Activated T-helper 1 cell treated with anti-CD3 and anti-CD28 coated beads, Interleukin-12 subunit alpha, Interleukin-12 subunit beta, Interleukin-2, Interleukin-4 antibody, amounts not matched to agents 30 ng/mL and 10 ng/mL and 1 ng/mL, durations not matched to agents 14 hours and 24 hours and 36 hours (primary cell): ENCODE measurements at places on chromosomes 4 and X. TPM values are rescaled to one million over a fixed set of nuclear protein-coding genes. Genes with fewer than 3 reads are reported as not detected.

The ZNF280C gene
- total RNA-seq = 7.4 and 7.6 TPM in 2 replicates

The ASB9 gene
- not detected in 2 replicates for total RNA-seq

The NUDT10 gene
- total RNA-seq = 0.20 and 0.57 TPM in 2 replicates

The DMD gene
- 12.8 TPM in 2 replicates for total RNA-seq

The KDM5C gene
- 115 and 120 TPM in 2 replicates for total RNA-seq

The TNIP3 gene
- total RNA-seq = 21.9 and 23.9 TPM in 2 replicates

The ADH1C gene
- total RNA-seq = not detected in 2 replicates

The SMR3B gene
- not detected in 2 replicates for total RNA-seq

The GAGE12E gene
- total RNA-seq = not detected in 2 replicates

The ADGRA3 gene
- 19.2 and 19.8 TPM in 2 replicates for total RNA-seq

The ITIH6 gene
- total RNA-seq = not detected in 2 replicates

The BANK1 gene
- not detected in 2 replicates for total RNA-seq

The SLC4A4 gene
- 0.08 and 0.15 TPM in 2 replicates for total RNA-seq

The PLXNA3 gene
- total RNA-seq = 45.4 and 61.1 TPM in 2 replicates

The PCYT1B gene
- 0.10 TPM in 1 of 2 replicates, not detected in the other for total RNA-seq

The GPC4 gene
- total RNA-seq = not detected in 2 replicates

The JCHAIN gene
- not detected in 2 replicates for total RNA-seq

The CC2D2A gene
- total RNA-seq = not detected in 2 replicates

The DUSP21 gene
- not detected in 2 replicates for total RNA-seq

The HHIP gene
- total RNA-seq = not detected in 2 replicates

The SHROOM2 gene
- not detected in 2 replicates for total RNA-seq

The DUX4 gene
- total RNA-seq = not detected in 2 replicates

The CDKL2 gene
- total RNA-seq = 0.16 and 0.22 TPM in 2 replicates

The TEX13D gene
- total RNA-seq = 0.05 TPM in 1 of 2 replicates, not detected in the other

The RBMXL3 gene
- not detected in 2 replicates for total RNA-seq

The HERC5 gene
- 19.1 and 21.2 TPM in 2 replicates for total RNA-seq

The FGFR3 gene
- total RNA-seq = 0.29 and 0.39 TPM in 2 replicates

The ARX gene
- total RNA-seq = not detected in 2 replicates

The BEND4 gene
- total RNA-seq = 0.20 and 0.47 TPM in 2 replicates

The SSX1 gene
- total RNA-seq = not detected in 2 replicates

The FOXP3 gene
- total RNA-seq = 14.3 and 14.4 TPM in 2 replicates

The SPANXA2 gene
- total RNA-seq = not detected in 2 replicates

The TKTL1 gene
- 0.12 and 0.34 TPM in 2 replicates for total RNA-seq

The GPRIN3 gene
- 37.1 and 39.0 TPM in 2 replicates for total RNA-seq

The TCEAL5 gene
- not detected in 2 replicates for total RNA-seq

The PNCK gene
- 0.15 TPM in 1 of 2 replicates, not detected in the other for total RNA-seq

The TASL gene
- total RNA-seq = 7.0 and 7.6 TPM in 2 replicates

The CCDC120 gene
- total RNA-seq = 4.4 and 5.1 TPM in 2 replicates

The YY2 gene
- 2.2 and 2.3 TPM in 2 replicates for total RNA-seq

The FGF2 gene
- total RNA-seq = 17.8 and 19.9 TPM in 2 replicates

The HS6ST2 gene
- 1.1 TPM in 2 replicates for total RNA-seq

The CHRDL1 gene
- total RNA-seq = not detected in 2 replicates

The ZBTB33 gene
- 13.0 and 13.4 TPM in 2 replicates for total RNA-seq

The USP9X gene
- total RNA-seq = 50.4 and 53.5 TPM in 2 replicates

The ABCG2 gene
- 0.34 TPM in 2 replicates for total RNA-seq

The TFE3 gene
- total RNA-seq = 34.4 and 37.0 TPM in 2 replicates

The ADGRG2 gene
- total RNA-seq = not detected in 2 replicates

The CT45A3 gene
- not detected in 2 replicates for total RNA-seq

The RADX gene
- total RNA-seq = 5.6 and 6.3 TPM in 2 replicates

The GAGE13 gene
- total RNA-seq = not detected in 2 replicates

The USP17L30 gene
- not detected in 2 replicates for total RNA-seq
